ENCODE measurements at places on chromosomes 11 and 22.

GRCh38 chr22:27772081-27772983 lies 29.2 kb downstream of the MN1 start:
- no peak for DNase-seq

DNA sequence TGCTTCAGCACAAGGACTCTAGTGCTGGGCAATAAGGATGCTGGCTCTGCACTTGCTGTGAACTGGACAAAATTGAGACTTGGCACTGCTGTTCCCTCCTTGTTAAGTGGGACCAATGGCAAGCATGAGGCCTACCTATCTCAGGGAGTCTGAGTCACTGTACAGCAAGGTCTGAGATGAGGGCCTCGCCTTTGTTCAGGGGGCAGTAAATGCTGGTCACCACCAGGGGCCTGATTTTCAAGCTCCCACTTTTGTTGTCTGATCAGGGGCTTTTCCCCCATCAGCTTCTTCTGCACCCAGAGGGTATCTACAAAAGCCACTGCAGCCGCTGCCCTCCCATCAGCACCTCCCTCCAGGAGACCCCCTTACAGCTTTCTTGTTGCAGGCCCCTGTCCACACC lies 22.8 kb downstream of the DHCR7 start:
- no peak for DNase-seq

GRCh38 chr11:14967581-14968243 lies 4.4 kb downstream of the CALCA start:
- no peak for DNase-seq

DNA sequence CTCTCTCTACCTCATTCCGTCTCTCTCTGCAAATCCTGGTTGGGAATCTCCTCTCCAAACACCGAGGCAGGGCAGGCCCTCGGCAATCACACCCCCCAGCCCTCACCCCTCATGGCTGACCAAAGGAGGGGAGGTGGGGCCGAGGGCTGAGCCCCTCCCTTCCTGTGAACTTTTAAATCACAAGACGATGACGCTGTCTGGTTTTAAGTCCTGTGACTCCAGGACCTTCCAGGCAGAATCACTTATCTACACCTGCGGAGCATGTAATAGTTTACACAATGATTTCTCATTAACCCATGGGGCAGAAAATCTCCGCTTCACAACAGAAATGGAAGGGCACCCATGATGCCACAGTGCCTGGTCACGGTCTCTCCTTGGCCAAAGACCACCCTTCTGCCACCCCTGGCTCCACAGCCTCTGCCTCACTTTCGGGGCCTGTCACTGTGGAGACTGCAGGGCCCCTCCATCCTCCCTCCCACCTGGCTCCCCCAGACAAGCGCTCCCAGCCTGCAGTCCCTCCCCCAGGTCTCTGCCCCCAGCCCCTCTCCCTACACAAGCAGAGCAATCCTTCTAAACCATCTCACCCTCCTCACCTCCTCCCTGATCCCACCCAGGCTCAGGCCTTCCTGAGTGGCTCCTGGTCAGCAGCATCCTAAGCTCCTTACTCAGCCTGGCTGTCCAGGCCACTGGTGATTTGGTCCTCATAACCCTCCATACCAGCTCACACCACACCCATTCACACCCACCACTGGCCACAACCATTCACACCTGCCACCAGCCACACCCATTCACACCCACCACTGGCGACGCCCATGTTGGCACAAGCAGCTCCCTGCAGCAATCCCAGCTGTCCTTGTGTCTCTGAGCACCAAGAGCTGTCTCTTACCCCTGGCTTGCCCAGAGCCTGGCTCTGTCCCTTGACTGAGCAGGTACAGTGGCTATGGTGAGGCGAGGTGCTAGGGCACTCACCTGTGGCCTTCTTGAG lies 30.7 kb upstream of the ARFGAP3 start:
- no peak for DNase-seq

- DNase-seq: no peak
Observed at GRCh38 chr11:134266841-134267251, 9.3 kb upstream of the GLB1L3 start.

GRCh38 chr11:1042626-1043562 lies 6.4 kb upstream of the MUC6 start:
- no peak for DNase-seq

DNA sequence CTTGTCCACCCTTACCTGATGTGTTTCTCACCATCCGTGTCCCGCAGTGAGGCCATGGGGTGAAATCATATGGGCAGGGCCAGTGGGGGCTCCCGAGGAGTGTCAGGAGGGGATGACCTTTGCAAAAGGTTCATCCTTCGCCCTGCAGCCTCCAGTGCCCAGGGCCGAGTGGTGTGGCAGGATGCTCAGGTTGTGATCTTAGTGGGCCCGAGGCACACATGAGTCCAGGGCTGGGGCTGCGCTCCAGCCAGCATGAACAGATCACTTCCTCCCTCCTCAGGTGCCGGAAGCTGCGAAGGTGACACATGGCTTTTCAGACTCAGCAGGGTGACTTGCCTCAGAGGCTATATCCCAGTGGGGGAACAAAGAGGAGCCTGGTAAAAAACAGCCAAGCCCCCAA lies 2.8 kb upstream of the FKBP2 start:
- no peak for DNase-seq

DNA sequence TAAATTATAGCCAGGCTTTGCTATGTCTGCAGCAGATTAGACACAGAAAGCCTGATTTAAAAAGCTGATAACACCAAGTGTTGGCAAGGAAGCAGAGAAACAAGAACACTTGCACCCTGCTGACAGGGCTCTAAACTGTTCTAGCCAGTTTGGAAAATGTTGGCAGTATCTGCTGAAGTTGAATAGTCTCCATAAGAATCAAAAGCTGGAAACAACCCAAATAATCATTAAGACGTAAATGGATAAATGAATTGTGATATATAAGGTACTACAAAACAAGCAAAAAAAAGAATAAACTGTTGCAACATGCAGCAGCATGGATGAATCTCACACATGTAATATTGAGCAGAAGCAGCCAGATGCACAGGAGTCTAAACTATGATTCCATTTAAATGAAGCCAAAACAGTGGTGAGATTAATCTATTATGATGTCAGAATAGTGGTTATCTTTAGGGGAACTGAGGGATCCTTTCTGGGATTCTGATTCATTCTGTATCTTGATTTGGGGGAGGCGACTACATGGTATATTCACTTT lies 40.4 kb upstream of the ADORA2A start:
- no peak for DNase-seq

DNA sequence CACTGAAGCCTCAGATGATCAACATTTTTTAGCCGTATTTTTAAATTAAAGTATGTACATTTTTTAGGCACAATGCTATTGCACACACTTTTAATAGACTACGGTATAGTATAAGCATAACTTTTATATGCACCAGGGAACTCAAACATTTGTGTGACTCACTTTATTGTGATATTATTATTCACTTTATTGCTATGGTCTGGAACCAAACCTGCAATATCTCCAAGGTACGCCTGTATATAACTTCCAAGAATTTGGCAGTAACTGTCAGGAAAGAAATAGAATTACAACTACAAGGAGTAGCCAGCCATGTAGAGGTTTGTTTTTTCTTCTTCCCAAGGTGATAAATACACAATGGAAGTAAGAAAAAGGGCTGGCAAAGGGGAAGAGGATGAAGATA lies 62.3 kb downstream of the PRR5L start:
- no peak for DNase-seq

GRCh38 chr22:20550851-20551744 lies 43.7 kb downstream of the MED15 start:
- DNase-seq: peak; percentile 67

GRCh38 chr11:35967042-35967441 lies 23.2 kb downstream of the LDLRAD3 start:
- no peak for DNase-seq

GRCh38 chr11:74677131-74677530 lies 54.1 kb downstream of the CHRDL2 start:
- DNase-seq: no peak

DNA sequence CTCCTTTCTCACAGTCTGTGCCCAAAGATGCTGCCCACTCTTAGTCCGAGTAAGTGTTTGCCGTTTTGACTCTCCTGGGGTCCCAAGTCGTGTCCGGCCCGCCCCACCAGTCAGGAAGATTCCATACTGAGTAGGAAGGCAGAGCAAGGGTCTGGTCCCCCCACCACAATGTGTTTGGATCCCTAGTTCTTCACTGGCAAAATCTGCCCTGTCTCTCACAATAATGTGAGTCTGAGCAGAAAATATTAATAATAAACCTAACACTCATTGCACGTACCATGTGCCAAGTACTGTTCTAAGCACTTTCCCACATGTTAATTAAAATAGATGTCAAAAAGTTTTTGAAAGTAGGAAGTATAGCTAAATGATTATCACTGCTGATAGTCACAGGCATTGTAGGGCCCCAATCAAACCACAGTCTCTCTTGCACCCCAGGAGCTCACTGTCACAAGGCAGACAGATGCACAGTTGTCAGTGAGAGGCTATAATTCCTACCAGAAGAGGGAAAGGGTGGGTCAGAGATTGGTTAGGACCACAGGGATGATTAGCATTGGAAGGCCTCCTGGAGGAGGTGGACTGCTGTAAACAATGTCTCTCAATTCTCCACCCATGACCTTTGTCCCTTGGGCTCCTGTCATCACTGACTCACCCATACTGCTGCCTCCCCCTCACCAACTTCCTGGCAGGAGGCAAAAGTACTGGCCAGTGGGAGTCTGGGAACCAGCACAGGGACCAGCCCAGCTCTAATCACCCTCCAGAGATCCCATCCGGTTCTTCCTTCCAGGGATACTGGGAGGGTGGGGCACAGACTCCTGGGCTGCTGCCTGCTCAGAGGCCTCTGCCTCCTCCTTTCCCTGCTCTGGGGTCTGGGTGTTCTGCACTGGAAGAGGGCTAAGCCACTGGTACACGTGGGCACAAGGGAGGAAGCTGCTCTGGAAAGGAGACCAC lies 1.0 kb upstream of the POLD4 start:
- peak; percentile 40 for DNase-seq

DNA sequence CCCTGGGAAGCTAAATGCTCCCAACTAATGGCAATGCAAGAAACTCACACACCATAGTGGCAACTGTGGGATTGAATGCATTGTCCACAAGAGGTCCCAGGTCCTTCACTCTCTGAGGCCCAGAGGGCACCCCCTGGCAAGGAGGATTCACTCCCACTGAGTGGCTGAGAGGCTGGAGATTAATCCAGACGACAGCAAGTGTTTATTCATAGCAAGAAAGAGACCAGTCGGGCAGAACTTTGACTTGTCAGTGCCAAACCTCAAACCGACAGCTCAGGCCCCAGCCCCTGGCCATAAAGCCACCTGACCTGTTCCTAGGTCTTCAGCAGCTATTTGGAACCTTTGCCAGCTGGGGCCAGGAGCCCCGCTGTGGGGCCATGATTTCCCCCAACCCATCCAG lies 54.5 kb upstream of the MPEG1 start:
- no peak for DNase-seq

DNA sequence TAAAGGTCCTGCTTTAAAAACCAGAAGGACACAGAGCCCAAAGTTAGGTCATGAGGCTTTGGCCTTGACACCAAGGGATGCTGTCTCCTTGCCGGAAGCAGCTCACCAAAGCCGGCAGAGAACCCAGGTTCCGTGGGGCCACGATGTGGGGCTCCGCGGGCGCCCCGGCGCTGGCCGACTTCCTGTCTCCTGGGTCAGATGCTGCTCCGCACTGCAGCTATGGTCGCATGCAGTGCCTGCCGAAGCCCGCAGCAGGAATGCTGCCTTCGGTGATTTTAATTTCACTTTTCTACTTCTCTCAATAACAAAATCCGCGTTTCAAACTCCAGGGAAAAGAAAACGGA lies 454 bp upstream of the OTUB1 start:
- peak; percentile 80 for DNase-seq

- DNase-seq: no peak
Observed at GRCh38 chr11:5992604-5993251, 5.9 kb upstream of the OR52L1 start.

GRCh38 chr11:70477176-70477575 lies 78.8 kb downstream of the CTTN start:
- DNase-seq: no peak

DNA sequence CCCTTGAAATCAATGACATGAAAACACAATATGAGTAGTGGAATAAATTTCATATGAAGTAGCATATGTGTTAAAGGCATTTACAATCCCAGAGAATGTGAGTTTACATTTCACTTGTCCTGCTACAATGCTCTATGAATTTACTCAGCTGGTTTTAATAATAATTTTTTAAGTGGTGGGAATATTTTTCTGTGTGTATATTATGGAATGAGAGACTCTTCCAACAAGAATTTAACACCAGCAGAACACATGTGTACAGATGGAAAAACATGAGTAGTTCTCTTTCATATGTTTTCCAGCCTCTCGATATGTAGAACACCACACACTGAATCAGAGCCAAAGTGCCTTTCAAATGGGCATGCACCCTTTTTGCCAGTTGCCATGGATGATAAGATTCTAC lies 170.4 kb downstream of the MAML2 start:
- DNase-seq: no peak

DNA sequence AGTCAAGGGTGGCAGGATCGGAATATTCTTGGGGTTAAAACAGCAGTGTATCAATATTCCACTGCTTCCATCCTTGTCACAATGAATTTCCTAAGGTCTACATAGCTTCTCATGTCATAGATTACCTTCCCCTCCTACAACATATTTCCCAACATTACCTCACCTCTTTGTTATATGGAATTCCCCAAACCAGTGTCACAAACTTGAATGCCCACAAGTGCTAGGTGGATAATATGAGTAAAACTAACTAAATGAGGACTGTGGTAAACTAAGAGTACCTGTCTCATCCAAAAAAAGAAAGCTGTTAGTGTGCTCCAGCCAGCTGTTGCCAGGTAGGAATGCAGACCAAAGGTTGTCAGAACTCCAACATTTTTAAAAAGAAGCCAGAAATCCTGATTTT lies 17.0 kb upstream of the NUCB2 start:
- DNase-seq: no peak

DNA sequence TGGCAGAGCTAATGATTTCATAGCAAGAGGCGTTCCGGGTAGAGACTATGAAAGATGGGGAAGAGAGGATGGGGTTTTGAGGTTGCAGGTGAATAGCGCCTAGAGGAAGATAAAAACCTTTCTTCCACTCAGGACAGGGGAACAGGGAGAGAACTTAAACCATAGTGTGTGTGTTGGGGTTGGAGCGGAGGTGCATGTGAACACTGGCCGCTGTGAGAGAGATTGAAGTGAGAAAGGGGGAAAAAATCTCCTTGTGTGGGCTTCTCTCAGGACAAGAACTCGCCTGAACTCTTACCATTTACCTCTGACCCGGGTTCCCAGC lies 3.4 kb downstream of the BSX start:
- DNase-seq: no peak

Data from activated CD4-positive, alpha-beta T cell treated with anti-CD3 and anti-CD28 coated beads, Interleukin-2, amount 50 U/mL, for 48 hours (primary cell).